PC-9 (cell line): ENCODE measurements at places on chromosomes 6 and 20. TPM values are rescaled to one million over a fixed set of nuclear protein-coding genes. Genes with fewer than 3 reads are reported as not detected.

The GSS gene
- 131 and 138 TPM in 2 replicates for total RNA-seq

The WFDC12 gene
- not detected in 2 replicates for total RNA-seq

The RAMACL gene
- 0.52 and 0.73 TPM in 2 replicates for total RNA-seq

The PRR18 gene
- total RNA-seq = not detected in 2 replicates

The BFSP1 gene
- 10.4 and 13.8 TPM in 2 replicates for total RNA-seq

The EYS gene
- not detected in 2 replicates for total RNA-seq

The CALHM5 gene
- not detected in 2 replicates for total RNA-seq

The GPX5 gene
- total RNA-seq = not detected in 2 replicates

GRCh38 chr6:20497216-20498040, 36.8 kb upstream of the CDKAL1 start:
- no peak for DNase-seq

DNA sequence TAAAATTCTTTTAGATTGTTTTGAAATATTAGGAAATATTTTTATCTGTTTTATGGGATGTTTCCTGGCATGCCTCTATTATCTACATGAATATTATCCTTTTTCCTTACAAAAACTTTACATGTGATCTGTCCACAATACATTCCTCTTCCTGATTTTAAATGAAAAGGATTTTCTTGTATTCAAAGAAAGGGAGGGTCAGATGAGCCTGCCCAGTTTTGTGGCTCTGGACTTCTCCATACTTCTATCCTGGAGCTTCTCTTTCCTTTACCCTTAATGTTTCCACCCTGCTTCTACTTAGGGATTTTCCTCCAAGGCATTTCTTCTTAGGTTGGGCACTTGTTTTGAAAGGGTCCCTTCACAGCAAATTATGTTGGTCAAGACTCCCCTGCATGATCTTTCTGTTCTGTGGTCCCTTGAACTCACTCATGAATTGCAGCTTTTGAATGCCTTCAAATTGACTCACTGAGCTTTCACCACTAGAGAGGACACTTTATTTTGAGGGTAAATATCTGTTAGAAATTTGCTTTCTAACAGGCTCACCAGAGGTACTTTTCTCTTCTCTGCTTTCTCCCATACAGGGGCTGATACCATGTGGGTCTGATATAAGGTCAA, 104.9 kb downstream of the CENPW start:
- no peak for DNase-seq
